AML-193 (cell line): ENCODE measurements at places on chromosomes 3 and 15.

- no peak for DNase-seq
Observed at GRCh38 chr3:71713041-71713440, 12.2 kb downstream of the EIF4E3 start.

DNA sequence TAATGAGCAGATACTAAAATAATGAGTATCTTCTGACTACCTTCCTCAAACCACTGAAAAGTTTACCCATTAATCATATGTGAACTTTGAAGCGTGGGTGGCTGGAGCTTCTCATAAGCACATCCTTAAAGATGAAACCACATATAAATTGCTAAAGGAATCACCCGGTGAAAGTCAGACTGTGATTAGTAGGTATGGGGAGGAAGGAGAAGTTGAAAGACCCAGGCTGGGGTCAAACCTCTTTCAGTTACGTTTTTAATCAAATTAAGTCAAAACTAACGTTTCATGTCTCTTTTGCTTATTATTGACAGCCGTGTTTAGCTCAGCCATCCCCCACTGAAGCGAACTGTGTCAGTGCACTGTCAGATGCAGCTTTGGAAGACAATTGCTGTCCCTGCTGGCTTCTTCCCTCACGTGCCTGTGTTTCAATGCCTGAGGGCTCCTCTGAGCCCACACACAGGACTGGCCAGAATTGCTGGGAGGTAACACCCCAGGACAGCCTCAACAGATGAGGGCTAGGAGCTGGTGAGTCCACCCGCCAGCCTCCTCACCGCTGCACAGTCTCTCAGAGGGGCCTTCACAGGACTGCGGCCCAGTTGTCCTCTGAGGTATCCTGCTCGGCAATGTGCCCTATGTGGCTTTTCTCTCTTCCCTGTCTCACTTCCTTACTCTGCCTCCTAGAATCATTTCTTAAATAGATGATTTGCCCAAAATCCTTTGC, 29.3 kb upstream of the SH3BP5 start:
- DNase-seq = no peak

GRCh38 chr3:145882436-145882835, 278.5 kb downstream of the PLOD2 start:
- DNase-seq = no peak

GRCh38 chr3:142028243-142028777, 121.0 kb downstream of the TFDP2 start:
- peak; percentile 94 for DNase-seq

DNA sequence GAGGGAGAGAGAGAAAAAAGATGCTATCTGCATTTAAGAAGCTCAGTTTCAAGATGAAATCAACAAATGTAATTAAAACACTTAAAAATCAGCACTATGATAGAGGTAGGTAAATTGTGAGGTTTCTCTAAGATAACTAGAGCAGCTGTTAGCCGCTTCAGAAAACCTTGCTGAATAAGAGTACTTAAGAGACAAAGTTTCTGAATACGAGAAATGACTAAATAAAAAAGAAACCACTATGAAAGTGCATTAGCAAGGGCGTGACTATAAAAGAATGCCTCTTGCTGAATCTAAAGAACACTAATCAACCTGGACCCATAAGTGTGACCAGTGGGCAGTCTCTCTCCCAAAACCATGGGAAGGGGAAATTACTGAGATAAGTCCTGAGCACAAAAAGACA, 41.8 kb downstream of the IQCB1 start:
- DNase-seq = no peak

- no peak for DNase-seq
Observed at GRCh38 chr3:28262001-28262400, 20.6 kb downstream of the CMC1 start.

DNA sequence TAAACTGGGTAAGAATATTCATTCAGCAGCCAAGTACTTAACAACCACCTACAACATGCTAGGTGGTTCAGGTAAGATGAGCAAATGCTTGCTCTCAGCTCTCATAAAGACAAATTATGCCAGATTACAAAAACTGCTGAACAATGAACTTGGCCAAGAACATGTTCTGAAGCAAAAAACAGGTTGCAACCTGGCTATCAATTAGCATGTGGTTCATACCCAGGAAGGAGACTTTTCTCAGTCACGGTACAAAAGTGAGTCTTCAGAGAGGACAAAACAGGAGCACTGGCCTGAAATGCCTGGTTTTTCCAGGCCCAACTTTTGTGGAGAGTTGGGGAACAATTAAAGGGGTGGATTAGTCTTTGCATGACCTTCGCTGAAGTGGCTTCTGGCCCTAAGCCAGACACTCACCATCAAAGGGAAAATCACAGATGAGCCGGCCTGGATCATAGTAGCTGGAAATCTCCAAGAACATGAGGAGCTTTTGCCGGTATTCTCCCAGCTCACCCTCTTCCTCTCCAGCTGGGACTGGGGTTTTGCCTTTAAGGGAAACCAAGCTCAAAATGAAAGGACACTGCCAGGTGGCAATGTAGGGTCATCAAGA, 7.6 kb upstream of the PLA2G4F start:
- DNase-seq = no peak

GRCh38 chr15:83118968-83119367, 11.5 kb downstream of the TM6SF1 start:
- no peak for DNase-seq

- DNase-seq = no peak
Observed at GRCh38 chr15:66981771-66982170, 83.6 kb upstream of the SMAD3 start.

GRCh38 chr3:148955544-148956346, 35.6 kb upstream of the GYG1 start:
- DNase-seq = peak; percentile 55

DNA sequence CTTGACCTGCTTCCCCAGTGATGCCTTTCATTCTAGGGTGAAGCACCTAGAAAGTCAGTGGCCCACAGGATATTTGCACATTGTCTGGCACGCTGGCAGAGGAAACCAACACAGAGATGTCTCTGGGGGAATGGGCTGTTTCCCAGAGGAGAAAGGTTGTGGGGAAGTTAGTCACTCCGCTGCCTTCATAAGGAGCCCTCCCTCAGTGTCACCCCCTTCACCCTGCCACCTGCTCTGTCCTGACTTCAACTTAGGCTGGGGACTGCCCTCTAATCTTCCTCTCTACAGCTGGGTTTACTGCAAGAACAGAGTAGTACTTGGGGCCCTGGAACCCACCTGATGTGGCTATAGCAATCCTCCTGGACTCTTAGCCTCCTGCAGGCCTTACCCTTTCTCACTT, 5.7 kb downstream of the KLHDC8B start:
- no peak for DNase-seq

DNA sequence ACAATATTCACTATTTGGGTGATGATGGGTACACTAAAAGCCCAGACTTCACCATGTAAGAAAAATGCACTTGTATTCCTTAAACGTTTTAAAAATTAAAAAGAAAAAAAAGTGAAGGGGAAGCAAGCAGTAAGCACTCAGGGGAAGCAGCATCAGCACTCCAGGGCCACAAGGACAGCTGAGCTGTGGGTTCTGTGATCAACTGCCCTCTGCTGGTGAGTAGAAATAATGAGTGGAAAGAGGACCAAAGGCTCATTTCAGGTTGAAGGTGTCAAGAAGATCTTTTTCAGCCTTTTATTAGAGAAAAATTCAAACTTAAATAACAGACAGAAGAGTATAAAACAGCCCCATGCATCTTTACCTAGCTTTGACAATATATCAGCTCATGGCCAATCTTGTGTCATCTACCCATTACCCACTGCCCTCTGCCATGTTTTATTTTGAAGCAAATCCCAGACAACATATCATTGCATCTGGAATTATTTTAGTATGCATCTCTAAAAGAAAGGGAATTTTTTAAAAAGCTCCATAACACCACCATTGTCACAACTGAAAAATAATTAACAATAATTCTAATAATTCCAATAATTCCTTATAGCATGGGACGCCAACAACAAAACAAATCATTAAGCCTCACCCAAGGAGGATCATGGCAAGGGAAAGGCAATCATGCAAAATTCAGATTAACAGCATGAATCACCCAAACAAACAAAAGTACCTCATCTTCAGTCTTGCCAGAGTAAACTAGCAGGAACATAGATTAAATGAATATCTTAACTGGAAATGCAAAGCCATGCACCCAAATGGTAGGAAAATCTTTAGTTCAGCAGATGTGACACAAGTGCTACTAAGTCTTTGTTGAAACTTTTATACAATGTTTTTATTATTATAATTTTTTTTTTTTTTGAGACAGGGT, 42.5 kb downstream of the TAMM41 start:
- DNase-seq = peak; percentile 80

DNA sequence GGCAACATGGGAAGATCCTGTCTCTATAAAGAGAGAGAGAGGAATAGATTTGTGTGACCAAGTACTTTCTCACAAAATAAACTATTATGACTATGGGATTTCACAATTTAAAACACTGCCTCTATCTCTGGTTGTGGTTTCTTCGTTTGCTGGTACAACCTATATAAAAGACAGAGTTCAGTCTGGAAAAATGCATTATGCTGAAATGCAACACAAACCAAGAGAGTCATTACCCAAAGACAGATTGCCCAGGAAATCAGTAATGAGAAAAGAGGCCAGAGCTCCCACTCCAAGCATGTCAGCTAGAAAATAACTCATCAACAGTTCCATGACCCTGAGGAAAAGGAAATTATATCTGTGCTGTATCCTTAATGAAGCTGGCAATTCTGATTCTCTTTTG, 23.2 kb downstream of the GPR176 start:
- no peak for DNase-seq

DNA sequence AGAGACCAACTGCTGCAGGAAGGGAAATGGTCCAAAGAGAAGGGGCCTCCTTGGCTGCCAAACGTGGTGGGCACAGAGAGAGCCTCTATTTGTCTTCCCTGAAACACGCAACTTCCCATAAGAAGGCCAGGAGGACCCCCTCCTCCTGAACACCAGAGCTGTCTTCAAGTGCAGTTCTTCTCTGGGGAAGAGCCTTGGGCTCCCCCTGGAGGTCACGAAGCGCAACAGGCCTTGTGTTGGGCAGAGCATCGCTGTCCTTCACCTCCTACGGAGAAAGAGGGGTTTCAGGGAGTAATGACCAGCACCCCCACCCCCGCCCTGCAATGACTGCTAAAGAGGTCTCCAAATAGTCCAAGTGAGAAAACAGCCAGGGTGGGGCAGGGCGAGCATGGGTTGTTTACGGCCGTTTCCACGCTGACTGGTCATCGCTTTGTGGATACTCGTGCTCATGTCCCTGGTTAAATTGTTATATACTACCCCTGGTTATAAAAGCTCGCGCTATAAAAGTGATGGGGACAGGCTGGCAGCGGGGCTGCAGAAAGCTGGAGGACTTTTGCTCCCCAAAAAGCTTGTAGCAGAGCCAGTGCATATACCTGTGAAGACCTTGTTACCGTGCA, 397.5 kb upstream of the ATP10A start:
- DNase-seq = peak; percentile 12

DNA sequence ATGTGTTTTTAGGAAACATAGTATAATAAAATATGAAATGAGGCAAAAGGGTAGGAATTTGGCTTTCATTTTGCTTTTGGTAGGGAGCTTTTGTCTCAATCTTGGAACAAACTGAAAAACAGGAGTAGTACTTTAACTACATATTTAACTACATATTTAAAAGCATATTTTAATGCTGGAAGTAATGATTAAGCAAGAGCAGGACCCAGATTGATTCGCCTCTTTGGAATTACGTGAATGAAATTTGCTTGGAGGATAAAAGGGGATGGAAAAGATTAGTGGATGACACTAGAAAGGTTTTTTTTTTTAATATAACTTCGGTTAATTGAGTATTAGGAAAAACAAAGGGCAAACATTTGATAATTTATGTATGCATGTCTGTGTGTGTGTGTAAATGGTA, 11.2 kb upstream of the TMEM212 start:
- DNase-seq = no peak

DNA sequence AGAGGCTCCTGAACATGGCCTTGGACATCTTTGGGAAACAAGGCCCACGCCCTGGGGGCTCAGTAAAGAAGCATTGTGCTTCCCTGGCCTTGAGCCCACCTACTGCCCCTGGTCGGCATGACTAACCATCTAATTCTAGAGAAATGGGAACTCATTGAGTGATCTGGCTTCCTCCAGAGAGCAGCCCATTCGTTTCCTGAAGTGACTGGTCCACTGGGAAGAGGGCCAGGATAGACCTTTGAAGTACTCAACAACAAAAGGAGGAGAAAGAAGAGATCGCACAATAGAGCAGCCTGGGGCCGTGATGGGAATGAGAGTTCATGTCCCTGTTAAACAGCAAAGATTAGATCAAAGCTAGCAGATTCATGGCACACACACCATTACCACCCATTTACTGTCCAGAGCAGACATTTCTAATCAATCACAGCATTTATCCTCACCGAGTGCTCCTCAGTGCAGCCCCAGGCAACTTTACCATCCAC, 514.4 kb upstream of the PROK2 start:
- DNase-seq = no peak

DNA sequence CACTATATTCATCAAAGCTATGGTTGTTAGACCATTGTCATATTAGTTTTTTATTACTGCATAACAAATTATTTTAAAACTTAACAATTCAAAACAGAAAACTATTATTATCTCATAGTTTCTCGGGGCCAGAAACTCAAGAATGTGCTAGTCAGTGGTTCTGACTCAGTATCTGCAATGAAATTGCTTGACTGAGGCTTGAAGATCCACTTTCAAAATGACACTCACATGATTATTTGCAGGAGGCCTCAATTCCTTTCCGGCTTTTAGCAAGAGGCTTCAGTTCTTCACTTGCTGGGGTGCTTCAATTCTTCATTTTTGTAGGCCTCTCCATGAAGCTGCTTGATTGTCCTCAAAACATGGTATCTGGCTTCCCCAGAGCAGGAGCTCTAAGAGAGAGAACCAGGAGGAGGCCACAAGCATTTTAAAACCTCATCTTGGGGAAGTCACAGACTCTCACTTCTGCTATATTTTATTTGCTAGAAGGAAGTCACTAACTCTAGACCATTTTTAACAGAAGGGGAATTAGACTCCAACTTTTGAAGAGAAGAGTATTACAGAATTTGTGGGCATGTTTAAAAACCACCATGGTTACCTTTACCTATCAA, 383.7 kb downstream of the MFSD1 start:
- DNase-seq = no peak

GRCh38 chr3:44078863-44079262, 162.8 kb upstream of the TOPAZ1 start:
- no peak for DNase-seq

- no peak for DNase-seq
Observed at GRCh38 chr3:64214381-64215018, 10.8 kb downstream of the PRICKLE2 start.
